Hepatic stellate cell (primary cell): ENCODE measurements at places on chromosomes 1 and 21.

DNA sequence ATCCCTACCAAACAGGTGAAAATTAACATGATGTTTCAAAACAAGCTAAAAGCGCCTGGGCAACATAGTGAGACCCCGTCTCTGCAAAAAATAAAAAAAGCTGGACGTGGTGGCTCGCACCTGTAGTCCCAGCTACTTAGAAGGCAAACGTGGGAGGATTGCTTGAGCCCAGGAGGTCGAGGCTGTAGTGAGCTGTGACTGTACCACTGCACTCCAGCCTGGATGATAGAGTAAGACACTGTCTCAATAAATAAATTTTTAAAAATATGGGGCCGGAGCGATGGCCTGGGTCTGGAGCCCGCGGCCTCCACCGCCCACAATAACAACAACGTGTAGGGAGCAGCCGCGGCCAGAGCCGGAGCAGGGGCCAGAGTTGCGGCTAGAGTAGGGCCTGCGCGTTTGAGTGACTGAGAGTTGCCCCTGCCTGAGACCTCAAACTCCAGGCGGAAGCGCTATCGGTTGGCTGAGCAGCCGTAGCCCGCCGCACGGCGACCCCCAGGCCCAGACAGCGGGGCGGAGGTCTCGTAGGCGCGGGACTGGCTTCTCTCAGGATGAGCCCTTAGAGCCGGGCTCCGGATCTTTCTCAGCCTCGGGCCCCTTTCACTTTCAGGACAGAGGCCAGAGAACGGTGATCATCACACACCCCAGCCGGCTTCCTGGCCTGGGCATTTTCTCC, 41.4 kb downstream of the ZMYM1 start:
- peak; percentile 36 for DNase-seq

GRCh38 chr1:4837752-4838151, 183.3 kb downstream of the AJAP1 start:
- DNase-seq: no peak

DNA sequence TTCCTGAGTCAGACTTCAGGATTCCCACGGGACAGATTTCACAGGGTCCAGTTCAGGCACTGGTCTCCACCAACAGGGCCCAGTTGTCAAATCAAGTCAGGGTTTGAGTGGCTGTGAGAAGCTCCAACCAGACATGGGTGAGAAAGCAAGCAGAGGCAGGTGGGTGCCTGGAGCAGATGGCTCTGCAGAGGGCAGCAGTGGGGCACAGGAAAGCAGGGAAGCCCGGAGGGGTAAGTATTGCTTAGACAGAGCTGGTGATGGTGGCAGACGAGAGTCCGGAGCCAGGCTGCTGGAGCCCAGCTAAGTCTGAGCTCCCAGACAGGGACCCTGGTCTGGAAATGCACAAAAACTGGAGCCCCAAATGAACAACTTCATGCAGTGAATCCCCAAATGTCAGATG, 40.4 kb downstream of the RIMS3 start:
- no peak for DNase-seq

DNA sequence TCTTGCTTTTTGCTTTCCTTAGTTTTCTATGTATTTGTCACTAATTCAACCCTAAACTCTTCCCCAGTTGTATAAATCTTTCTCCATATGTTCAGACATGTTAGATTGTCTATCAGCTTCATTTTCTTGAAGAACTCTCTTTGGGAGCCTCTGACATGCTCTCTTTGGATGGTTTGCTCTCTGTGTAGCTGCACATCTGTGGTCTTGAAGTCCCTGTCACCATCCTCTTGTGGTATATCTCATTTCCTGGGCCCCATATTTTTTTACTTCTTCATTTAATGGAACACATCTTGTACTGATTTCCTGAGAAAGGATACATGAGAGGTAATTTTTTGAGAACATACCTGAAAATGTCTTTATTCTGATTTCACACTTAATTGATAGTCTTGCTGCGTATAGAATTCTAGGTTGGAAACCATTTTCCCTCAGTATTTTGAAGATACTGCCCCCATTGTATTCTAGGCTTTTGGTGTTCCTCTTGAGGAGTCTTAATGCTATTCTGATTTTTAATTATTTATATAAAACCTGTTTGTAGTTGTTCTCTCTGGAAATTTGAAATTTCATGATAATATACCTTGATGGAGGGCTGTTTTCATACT, 72.6 kb downstream of the ST3GAL3 start:
- DNase-seq: no peak

DNA sequence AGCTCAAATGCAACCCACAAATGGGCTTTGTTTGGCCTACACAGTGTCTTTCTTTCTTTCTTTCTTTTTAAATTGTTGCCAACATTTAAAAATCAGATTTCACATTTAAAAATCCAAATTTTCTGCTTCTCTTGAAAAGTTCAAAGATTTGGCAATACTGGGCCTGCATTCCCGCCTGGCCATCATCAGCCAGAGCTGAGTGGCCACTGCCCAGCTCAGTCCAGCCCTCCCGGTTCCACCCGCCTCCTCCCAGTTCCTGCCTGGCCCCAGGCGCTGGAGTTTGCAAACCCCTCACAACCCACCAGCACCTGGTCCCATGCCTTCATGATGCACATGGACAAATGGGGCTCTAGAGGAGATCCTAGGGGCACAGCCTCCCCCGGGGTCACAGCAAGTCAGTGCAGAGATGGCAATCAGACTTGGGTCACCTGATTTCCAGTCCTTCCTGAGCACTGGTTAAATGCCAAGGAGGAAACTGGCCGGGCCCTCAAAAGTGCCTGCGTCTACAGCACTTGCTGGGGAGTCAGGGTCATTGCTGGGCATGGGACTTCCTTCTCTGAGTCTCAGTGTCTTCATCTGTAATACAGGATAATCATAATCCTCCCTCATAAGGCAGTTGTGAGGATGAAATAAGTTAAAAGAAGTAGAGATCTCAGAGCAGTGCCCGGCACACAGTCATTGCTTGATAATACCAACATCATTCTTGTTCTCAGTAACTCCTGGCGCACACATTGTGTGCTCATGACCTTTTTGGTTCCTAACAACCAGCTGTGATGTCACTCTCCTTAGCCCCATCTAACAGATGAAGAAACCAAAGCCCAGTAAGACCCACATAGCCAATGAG, 41.0 kb upstream of the LAPTM5 start:
- no peak for DNase-seq

GRCh38 chr1:36829066-36829465, 205.2 kb downstream of the GRIK3 start:
- no peak for DNase-seq

DNA sequence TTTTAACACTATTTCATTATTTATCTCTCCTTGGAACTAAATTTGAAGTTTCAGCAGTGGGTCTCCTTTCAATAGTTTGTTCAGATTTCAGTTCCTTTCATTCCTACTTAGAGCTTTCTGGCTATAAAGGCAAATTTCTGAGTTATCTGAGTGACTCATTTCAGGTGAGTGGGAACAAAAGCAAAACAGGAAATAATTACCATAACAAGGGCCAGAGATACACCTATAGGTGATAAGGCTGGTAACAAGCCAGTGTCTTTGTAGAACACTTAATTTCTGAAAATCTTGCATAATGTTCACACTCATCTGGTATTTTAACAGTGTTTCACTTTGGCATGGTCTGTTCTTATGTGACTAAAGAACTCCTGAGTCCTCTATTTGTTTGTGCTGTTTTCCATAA, 64.5 kb upstream of the PRRC2C start:
- no peak for DNase-seq
